ENCODE measurements at places on chromosomes 1 and 21.

- peak; percentile 57 for DNase-seq
These were observed 26.2 kb upstream of the NGF start for GRCh38 chr1:115364046-115364779.

GRCh38 chr1:65170511-65171142, 22.6 kb downstream of the AK4 start:
- DNase-seq, result no peak

DNA sequence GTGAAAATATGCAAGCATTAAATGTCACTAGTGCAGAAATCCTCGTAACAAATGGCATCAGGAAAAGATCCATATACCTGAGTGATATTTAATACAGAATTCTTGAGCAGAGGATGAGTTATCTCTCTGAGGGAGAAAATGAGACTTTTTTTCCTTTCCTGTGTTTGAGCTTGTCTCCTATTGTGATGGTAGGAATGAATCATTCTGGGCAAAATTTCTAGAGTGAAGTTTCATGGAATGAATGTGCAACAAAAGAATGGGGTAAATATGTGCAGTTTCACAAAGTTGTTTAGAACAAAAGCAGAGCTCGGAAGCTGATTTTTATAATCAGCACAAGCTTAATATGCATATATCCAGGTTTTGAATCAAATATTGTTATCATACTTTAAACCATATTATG, 4.6 kb downstream of the CTPS1 start:
- DNase-seq, result no peak

DNA sequence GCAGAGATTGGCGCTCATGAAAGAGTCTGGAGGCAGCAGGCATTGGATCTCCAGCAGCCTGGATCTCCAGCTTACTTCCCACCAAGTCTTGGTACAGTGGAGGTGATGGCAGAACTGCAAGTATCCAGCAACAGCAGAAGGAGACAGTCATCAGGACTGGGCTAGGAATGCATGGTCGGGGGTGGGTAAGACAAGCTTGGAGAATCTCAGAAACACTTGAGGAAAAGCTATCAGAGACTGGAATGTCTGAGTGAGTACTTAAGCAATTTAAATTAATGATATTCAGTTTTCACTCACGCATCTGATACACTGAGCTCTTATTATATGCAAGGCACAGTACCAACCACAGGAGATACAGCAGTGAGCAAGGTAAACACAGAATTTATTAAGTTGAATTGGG, 9.8 kb downstream of the TMEM35B start:
- no peak for DNase-seq

GRCh38 chr1:210239349-210240111, 6.9 kb downstream of the SERTAD4 start:
- no peak for DNase-seq

- DNase-seq, result no peak
These were observed 41.4 kb downstream of the PEX14 start for GRCh38 chr1:10515976-10516750.

- DNase-seq, result no peak
These were observed 6.5 kb downstream of the IRF2BP2 start for GRCh38 chr1:234603221-234604204.

- no peak for DNase-seq
These were observed 258.4 kb upstream of the DPYD start for GRCh38 chr1:98179151-98179773.

- peak; percentile 92 for DNase-seq
These were observed 14.0 kb upstream of the UMODL1 start for GRCh38 chr21:42056996-42057689.

DNA sequence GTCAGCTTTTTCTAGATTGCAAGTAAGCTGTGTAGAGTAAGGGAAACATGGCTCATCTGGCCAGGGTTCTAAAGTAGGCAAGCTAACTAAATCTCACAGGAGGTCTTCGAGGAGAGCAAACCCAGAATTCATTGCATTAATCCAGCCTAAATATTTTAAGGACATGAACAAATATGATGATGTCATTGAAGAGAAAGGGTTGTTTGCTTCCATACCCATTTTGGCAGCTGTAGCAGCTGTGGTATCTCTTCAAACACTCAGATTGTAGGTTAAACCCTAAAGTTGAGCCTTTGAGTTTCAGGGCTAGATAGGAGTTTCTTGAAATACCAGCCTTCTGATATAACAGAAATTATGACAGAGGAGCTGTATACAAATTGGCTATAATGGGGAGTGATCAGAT, 200.5 kb upstream of the C1orf105 start:
- DNase-seq, result no peak

GRCh38 chr21:31599013-31599412, 60.5 kb upstream of the SOD1 start:
- DNase-seq, result no peak

DNA sequence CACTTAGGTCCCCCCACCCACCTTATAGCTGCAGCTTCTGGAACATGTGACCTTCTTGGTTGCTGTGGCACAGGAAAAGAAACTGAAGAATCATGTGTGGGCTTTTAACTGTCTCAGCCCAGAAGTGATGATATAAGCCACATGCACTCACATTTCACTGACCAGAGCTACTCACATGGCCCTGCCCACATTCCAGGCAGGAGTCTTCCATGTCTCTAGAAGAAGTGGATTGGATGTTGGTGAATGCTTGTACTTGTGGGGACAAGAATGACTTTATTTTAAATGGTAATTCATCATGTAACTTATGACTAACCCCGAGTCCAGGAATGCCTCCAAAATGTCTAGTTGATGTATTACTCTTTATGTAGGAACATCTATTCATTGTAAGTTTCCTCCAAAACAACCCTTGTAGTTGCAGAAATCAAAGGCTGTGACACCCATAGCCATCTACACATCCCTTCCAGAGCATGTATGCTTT, 15.8 kb upstream of the CAMK1G start:
- no peak for DNase-seq

GRCh38 chr1:218705391-218705790, 360.3 kb downstream of the TGFB2 start:
- DNase-seq, result no peak

- DNase-seq, result no peak
These were observed 381.5 kb downstream of the OMA1 start for GRCh38 chr1:58165073-58165472.

GRCh38 chr1:153967107-153967999, at the start of gene CREB3L4:
TSS of gene CREB3L4 (plus strand) at chr1:153967902. CDS start at chr1:153968526, 624 bp downstream.
- DNase-seq, result peak; percentile 93

- no peak for DNase-seq
These were observed 2.7 kb downstream of the CPTP start for GRCh38 chr1:1327291-1327690.

GRCh38 chr1:205244384-205244783, 16.6 kb downstream of the TMCC2 start:
- no peak for DNase-seq

- no peak for DNase-seq
These were observed 5.0 kb upstream of the EEIG2 start for GRCh38 chr1:108554682-108555427.

- DNase-seq, result no peak
These were observed 94.5 kb downstream of the SYT2 start for GRCh38 chr1:202615501-202616354.

GRCh38 chr1:113088972-113089371, 16.0 kb downstream of the LRIG2 start:
- DNase-seq, result no peak

GRCh38 chr1:81151206-81151605, 649.5 kb upstream of the ADGRL2 start:
- DNase-seq, result no peak

- DNase-seq, result no peak
These were observed 126.3 kb downstream of the ADGRL4 start for GRCh38 chr1:78880223-78880622.

GRCh38 chr21:27703791-27704190, 736.9 kb upstream of the ADAMTS5 start:
- peak; percentile 23 for DNase-seq

DNA sequence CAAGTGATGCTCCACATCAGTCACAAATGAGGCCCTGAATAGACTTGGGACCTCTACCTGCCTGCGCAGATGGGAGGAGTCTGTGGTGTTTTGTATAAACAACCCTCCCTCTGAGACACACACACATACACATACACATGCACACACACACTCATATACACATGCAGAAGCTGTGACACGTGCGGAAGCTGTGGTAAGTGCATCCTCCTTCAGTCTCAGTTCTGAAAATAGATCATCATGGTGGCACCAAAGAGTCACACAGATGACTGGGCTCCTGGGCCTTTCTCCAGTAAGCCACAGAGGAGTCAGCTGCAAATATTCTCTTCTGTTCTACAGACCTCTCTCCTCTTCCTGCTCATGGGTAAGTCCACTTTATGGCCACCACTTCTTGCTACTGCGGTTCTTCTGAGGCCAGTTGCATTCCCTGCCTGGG, at the start of gene LY9:
Gene LY9 (plus strand): TSS at position 224 of the 433 bp plus-strand sequence. CDS start 14 bp downstream, at position 238.
- no peak for DNase-seq

DNA sequence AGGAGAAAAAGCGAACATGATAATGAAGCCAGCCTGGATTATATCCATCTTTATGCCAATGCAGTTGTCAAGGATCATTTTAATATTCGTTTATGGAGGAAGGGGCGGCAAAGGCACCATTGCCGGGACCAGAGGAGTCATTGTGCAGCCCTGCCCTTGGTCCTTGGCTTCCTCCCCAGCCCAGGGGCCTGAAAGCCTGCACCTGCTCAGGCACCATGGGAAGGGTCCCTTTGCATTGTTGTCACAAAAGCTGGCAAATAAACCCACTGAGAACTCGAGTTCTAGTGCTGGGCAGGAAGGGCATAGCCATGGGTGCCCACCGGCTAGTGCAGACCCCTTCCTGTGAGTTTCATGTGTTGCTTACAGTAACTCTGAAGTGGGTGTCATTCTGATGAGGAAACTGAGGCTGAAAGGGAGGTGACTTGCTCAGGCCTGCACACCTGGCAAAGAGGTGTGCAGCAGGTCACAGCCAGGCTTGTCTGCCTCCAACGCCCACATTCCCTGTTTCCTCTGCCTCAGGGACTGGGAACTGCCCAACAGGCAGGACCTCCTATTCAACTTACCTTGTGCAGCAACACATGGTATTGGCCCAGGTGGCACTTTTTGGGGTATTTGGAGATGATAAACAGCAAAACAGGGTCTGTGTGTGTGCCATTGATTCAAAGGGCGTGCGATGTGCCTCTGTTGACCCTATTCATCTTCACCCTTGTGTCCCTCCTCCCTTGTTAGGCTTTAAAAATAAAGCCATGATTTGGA, 84.6 kb downstream of the MAN1C1 start:
- no peak for DNase-seq

DNA sequence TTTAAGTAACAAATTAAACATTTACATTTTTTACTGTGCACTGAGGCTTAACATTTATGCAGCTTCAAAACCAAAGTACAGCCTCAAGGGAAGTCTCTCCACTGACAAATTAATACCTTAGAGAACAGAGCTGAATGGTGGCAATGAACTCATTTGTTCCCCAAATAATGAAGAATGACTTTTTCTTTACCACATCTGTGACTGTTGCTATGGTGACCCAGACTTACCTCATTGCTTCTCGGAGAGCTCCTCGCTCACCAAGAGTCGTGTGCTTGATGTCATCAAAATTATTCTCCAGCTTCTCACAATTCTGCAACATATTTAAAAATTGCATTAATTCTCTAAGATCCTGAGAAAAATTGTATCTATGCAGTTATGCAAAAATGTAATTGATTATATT, 92.9 kb downstream of the DPYD start:
- no peak for DNase-seq

DNA sequence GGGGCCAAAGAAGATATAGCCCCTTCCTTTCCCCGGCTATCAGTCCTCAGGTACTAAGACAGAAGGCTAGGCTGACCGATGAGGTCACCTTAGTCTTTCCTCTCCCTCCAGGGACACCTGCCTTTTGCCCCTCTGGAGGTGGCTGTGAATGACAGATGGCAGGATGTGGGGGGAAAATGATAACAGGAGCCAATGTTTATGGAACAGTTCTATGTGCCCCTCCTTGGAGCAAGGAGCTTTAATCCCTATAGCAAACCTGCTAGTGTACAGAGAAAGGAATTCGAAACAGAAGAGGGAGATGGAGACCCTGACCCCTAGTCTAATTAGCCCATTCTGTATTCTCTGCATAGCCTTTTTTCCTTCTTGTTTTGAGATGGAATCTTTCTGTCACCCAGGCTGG, 28.1 kb downstream of the SERINC2 start:
- no peak for DNase-seq

GRCh38 chr1:216314379-216315095, 108.7 kb downstream of the USH2A start:
- DNase-seq, result no peak

- peak; percentile 47 for DNase-seq
These were observed 28.4 kb upstream of the CEP350 start for GRCh38 chr1:179925922-179926849.

DNA sequence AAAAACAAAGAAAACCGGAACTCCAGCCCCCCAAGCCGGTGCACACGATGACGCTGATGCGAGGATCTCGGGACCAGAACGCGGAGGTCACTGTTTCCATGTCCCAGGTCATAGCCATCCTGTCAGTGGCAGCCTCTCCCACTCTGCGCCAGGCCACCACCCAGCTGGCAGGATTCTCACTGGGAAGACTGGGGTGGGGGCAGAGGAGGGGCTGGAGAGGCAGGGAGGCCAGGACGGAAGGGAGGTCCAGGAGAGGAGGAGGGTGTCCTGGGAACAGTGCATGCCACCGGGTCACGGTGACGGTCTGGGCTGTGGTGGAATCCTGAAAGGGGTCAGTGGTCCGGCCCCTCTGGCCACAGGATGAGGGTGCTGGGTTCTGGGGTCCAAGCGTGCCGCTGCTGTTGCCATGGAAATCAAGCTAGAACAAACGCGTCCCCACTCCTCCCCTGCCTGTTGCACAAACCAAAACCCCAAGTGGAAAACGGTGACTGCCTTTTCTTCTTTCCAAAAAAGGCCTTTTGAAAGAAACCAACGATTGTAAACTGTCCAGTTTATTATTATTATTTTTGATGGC, 26.1 kb downstream of the MRPL37 start:
- no peak for DNase-seq

DNA sequence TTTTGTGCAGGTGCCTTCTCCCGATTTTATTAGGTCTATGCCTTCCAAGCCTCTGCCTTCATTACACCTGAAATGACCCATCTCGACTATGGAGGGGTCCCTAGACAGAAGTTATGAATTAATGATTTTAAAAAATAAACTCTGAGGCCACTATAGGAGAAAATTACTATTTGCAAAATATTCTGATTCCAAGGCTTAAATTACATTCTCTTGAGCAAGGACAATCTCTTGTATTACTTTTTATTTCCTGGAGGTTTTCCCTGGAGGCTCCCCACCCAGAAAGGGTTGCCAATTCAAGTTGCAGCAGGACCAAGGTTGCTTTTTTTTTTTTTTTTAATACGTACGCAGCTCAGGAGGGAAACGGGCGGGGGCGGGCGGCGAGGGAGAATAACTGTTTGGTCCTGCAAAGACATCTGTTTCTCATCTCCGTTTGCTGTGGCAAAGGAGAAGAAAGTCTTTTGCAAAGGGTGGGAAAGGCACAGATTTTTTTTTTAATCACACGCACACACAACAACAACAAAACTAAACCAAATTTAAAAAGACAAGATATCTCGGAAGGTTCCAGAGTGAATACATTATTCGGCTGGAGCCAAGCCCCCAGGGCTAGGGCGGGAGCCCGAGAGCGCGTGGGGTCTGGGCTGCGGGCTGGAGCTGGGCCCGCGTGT, 618 bp upstream of the SERTAD4 start:
- no peak for DNase-seq

GRCh38 chr1:181423301-181423918, 59.9 kb upstream of the CACNA1E start:
- no peak for DNase-seq

GRCh38 chr1:13732971-13733667, 33.1 kb downstream of the PRDM2 start:
- DNase-seq, result no peak

Data from AG09319 (cell line).